ENCODE measurements at places on chromosomes 11 and 22.

DNA sequence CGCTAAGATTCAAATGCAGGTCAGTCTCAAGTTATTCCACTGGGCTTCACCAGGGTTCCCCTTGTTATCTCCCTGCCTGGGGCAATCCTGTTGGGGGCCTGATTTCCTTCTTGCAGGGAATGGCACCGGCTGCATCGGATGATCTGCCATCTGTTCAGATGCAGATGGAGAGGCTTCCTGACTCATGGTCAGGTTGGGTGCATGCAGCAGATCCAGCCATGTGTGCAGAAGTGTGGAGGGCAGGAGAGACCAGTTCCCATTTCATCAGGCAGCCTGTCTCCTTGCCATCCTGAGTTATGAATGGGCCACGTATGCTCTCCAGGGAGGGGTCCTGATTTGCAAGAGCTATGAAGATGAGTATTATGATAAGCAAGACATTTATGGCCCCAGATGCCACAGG is 161.2 kb upstream of the PLET1 start:
- no peak for DNase-seq

GRCh38 chr11:85726381-85726780 is 40.4 kb upstream of the CCDC89 start:
- DNase-seq: no peak

GRCh38 chr11:69661413-69661715 is 13.8 kb downstream of the LTO1 start:
- no peak for DNase-seq

DNA sequence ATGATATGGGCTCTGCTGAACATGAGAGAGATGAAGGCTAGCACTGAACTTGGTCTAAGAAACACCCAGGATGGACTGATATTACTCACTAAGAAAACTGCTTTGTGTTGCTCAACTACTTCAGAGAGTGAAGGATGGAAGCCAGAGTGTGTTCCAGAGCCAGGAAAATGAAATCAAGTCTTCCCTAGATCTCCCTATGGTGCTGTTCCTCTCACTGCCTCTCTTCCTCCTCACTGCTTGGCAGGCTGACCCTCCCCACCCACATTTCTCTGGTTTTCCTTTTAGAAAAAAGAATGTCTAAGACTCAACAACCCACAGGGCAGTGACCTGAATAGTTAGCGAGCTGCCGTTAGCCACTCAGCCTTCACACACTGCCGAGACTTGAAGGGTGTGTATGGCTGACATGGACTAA is 65.6 kb downstream of the CCDC81 start:
- peak; percentile 11 for DNase-seq

- DNase-seq: no peak
These were observed 4.4 kb upstream of the DAGLA start for GRCh38 chr11:61675826-61676225.

GRCh38 chr11:123516238-123516637 is 86.2 kb downstream of the GRAMD1B start:
- DNase-seq: no peak

Measured in retina (tissue), 1 donor.